ENCODE measurements at places on chromosomes 2 and 18.

- no peak for DNase-seq
Measured at GRCh38 chr2:218027426-218028188, 24.8 kb upstream of the TNS1 start.

GRCh38 chr2:157825885-157826284 lies 50.2 kb downstream of the ACVR1 start:
- no peak for DNase-seq

DNA sequence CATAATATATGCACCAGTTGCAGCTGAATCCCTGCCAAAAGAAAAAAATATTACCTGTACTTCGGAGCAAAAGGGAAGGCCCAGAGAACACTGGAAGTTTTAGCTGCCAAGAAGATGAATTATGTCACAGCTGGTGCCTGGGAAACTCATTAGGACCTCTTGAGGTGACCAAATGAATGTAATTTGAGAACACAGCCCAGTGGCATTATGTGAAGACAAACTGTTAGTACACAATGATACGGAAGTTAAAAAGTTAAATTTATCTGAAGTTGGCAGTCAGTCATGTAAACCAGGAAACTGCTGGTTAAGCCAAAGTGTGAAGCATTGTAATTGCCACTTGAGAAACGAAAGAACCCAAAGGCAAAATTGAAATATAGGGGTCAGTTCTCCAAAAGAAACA lies 80.7 kb downstream of the EML4 start:
- DNase-seq = no peak

- DNase-seq = peak; percentile 94
Measured at GRCh38 chr2:76197842-76198448, 487.2 kb upstream of the GCFC2 start.

DNA sequence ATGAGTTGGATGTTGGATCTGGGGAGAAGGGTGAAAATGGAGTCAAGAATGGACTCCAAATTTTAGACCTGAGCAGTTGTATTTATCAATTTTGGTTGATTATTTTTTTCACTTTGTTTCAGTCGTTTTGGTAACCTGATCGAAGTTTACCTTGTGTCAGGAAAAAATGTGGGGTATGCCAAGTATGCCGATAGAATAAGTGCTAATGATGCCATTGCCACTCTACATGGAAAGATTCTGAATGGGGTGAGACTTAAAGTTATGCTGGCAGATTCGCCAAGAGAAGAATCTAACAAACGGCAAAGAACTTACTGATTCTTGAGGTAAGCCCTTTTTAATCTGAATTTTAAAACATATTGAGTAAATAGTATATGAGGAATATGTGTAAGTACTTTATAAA lies 13.6 kb downstream of the RBM45 start:
- peak; percentile 84 for DNase-seq

- DNase-seq = no peak
Measured at GRCh38 chr2:68236876-68237275, 15.5 kb downstream of the PPP3R1 start.

DNA sequence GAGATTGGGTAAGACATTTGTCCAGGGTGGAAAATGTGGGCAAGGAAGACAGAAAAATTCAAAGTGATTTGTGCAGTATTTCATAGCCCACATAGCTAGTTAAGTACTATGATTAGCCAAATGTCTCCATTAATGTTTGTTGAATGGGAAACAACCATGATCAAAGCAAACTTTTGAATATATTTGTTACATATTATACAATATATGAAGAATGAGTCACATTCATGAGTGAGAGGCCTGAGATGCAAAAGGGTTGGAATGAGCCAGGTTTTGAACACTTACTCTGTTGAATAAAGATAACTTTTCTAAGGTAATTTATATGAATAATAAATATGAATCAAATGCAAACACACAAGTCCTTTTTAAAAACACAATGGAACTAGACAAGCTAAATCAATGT lies 984.5 kb upstream of the CDH2 start:
- no peak for DNase-seq

DNA sequence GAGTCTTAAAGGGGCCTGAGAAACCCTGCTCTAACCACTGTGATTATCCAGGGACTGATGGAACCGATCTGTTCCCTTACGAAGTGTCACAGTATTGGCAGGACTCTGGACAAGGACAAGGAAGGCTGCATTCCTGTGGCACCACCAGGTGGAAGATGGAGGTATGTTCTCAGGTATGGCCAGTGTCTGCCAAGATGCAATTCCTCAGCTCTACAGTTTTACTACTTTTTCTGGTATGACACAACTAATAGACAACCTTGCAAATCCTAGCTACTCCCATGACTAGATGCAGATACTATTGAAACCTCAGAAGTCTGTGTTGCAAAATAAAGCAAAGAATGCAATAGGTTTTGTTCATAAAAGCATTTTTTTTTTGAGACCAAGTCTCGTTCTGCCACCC lies 14.6 kb downstream of the RAB31 start:
- peak; percentile 64 for DNase-seq

DNA sequence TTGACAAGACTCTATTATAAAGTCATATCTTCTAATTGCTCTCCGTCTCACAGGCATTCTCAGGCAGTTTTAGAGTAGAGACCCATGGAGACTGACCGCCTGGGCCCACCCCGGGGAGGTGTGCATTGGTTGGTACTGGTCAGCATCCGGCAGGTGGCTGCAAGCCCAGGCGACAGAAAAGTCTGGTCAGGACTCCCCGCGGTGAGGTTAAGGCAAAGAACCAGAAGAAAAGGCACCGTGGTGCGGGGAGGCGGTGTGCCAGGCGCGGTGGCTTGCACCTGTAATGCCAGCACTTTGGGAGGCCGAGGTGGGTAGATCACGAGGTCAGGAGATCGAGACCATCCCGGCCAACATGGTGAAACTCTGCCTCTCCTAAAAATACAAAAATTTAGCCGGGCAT lies 32.5 kb downstream of the AMER3 start:
- DNase-seq = no peak

- DNase-seq = no peak
Measured at GRCh38 chr18:31487246-31488015, 10.5 kb upstream of the DSG2 start.

GRCh38 chr2:16773080-16773713 lies 107.6 kb upstream of the CYRIA start:
- peak; percentile 78 for DNase-seq

DNA sequence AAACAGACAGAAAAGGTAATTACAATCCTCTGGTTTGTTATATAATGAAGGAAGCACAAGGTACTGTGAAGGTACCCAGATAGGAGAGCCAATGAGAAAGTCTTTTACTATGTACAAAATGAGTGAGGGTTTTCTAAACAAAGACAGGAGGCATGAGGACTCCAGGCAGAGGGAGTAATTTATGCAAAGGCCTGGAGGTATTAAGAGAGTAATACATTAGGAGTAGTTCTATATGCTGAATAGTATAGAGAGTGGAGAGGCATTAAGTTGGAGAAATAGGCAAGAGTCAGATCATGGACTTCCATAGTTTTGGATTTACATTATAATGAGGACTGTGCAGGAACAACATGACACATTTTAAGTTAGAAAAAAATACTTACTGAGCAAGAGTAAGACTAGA lies 216.0 kb downstream of the SCG2 start:
- no peak for DNase-seq

DNA sequence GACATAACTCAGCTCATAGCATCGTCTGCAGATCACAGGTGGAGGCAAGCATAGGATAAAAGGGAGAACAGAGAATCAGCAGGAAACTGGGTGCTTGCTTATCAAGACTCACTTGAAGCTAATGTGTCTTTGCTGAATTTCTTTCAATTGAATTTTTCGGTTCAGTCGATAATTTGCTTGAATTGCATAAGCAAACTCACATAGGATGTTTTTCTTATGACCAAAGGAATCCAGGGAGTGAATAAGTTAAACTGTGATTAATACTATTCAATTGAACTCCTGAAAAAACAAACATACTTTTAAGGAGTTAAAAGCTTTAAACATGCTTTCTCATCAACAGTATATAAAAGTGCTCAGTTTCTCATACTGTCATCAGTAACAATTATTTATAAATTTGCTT lies 707.1 kb upstream of the ACVR2A start:
- no peak for DNase-seq

DNA sequence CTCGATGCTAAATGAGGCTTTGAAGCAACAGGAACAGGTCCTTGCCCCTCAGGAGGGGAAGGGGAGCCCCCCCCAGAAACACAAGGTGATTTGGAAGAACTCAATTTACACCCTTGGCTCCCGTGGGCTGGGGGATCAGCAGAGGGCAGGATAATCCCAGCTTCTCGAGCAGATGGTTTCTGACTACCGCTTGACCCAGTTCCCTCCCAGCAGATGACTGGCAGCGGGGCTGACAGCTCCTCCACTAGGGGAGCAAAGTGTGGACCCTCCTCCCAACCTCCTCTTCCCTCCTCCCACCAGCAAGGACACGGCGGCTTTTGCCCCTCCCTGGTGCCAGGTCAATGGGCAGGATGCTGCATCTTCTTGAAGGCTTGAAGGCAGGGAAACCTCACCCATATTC lies 3.5 kb upstream of the INHBB start:
- no peak for DNase-seq

DNA sequence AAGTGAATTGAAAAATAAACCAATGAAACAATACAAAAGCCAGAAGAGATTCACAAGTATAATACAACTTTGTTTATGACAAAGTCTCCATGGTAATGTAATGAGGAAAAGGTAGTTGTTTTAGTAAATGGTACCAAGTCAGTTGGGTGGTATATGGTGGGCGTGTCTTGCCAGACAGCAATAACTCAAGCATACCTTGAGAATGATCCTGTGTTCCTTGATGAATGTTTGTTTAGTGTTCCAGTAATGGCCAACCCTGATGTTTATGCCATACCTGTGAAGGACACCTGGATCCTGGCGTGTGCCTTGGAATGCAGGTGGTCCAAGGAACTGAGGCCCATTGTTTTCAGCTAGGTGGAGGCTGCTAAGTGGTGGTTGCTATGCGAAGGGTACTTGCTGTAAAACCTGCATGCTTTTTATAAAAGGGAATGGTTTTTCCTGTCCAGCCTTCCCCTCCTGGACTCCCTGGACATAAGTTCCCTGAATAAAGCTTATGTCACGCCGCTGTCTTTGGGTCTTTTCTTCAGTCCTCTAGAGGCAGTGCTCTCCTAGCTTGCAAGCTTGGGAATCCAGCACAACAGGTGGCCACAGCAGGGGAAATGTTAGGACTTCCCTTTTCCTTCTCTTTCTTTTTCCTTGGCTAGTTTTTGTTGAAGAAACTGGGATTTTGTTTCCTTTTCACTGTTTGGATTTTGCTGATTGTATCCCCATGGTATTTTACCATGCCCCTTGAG lies 54.7 kb downstream of the MTA3 start:
- peak; percentile 68 for DNase-seq

DNA sequence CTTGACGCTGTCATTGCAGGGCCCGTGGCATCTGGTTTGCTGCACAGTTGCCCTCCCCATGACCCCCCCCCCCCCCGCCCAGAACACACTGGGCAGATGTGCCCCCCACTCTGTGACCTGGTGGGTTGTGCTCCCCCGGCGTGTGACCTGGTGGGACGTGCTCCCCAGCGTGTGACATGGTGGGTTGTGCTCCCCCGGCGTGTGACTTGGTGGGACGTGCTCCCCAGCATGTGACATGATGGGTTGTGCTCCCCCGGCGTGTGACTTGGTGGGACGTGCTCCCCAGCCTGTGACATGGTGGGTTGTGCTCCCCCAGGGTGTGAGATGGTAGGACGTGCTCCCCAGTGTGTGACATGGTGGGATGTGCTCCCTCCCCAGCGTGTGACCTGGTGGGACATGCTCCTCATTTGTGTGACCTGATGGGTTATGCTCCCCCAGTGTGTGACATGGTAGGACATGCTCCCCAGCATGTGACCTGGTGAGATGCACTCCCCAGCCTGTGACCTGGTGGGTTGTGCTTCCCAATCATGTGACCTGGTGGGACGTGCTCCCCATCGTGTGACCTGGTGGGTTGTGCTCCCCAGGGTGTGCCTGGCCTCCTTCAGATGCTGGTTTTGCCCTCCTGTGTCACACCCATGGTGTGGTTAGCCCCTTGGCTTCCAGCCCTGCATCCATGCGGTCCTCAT lies 213.7 kb downstream of the AGAP1 start:
- no peak for DNase-seq

DNA sequence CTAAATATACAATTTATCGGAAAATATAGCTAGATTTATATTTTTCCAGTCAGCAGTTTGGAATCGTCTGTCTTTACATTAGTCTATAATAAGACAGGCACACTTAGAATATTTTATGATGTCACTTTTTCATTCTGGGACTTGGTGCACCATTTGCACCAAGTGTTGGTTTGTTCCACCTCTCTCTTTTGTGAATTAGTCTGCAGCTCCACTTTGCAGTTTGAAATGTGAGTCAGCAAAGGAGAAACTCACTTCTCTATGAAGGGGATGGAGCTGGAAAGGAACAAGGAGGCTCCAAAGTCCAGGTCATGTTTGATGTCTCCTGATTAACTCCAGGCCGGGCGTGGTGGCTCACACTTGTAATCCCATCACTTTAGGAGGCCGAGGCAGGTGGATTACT lies 63.8 kb upstream of the RTN4 start:
- no peak for DNase-seq

- no peak for DNase-seq
Measured at GRCh38 chr2:58182527-58182926, 58.6 kb downstream of the FANCL start.

DNA sequence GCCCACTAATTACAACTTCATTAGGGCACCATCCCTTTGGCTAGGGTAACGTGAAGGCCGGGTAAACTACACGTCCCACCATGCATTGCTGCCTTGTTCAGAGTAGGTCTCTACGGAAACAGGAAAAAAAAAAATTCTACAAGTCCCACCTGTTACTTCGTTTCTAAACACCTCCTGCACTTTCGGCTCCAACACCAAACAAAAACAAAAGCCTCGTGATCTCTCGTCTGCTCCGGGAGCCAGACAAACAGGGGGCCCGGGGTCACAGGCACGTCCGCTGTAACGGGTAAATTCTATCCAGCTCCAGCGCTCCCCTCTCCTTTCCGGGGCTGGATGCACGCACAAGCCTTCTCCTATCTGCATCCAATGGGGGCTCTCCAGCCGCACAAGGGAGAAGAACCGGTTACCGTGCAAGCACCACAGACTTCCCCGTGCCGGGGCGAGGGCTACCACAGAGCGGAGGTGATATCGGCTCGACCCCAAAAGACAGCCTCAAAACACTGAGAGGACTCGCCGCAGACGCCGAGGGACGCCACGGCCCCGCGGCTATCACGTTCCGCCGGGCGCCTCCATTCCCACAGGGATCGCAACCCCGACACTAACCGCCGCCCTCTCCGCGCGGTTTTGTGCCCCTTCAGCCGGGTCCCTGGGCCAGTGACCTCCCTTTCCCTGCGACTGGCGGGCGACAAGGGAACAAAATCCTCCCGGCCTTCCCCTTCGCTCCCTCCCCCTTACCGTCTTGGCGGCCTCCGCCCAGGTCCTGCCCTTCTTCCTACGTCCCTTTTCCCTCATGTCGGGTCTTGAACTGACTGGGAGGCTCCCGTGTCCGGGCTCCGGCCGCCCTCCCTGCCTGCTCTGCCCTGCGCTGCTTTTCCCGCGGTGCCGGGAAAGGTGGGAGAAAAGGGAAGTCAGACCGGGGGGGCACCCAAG lies 591 bp downstream of the ASXL2 start:
- DNase-seq = peak; percentile 77

GRCh38 chr2:31138037-31138962 lies at the start of gene GALNT14:
Gene GALNT14 (minus strand): TSS chr2:31138440. CDS start chr2:31138086, 354 bp downstream.
- peak; percentile 81 for DNase-seq

All from GM23338 (cell line).